Calu3 (cell line): ENCODE measurements at places on chromosomes 13 and 19.

- DNase-seq, result peak; percentile 10
Measured at GRCh38 chr13:44110091-44110621, 230.5 kb downstream of the LACC1 start.

- DNase-seq, result no peak
Measured at GRCh38 chr19:3518255-3518654, 12.1 kb downstream of the FZR1 start.

DNA sequence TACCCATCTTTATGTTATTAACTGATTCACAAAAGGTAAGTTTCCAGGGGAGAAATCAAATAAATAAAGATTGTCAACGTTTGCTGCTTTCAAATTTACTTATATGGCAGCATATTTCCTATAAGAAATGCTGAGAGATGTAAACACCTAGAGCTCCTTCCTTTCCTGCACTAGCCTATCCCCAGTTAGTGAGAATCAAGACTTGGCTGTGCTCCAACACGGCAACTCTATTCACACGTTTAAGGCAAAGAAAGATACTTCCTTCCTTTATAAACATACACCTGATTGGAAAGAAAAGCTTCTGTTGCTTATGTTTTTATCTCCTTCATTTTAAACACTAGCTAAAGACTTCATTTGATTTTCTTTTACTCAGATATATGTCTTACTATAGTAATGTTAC, 107.0 kb downstream of the PCDH9 start:
- DNase-seq, result no peak

DNA sequence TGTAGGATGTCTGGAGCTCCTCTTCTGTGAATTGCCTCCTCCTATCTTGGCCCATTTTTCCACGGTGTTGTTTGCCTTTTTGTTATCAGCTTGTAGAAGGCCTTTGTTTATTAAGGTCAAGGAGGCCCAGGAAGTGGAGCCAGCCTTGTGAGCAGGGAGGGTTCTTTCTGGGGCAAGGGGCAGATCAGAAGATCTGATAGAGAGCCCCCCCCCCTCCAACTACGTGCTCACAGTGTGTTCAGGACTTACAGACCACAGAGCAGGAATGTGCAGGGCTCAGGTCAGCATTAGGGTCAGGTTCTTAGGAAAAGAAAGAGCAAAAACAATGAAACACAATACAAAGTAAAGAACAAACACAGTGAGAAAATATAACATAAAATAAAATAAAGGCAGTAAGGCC, 59.4 kb downstream of the CCNE1 start:
- no peak for DNase-seq

DNA sequence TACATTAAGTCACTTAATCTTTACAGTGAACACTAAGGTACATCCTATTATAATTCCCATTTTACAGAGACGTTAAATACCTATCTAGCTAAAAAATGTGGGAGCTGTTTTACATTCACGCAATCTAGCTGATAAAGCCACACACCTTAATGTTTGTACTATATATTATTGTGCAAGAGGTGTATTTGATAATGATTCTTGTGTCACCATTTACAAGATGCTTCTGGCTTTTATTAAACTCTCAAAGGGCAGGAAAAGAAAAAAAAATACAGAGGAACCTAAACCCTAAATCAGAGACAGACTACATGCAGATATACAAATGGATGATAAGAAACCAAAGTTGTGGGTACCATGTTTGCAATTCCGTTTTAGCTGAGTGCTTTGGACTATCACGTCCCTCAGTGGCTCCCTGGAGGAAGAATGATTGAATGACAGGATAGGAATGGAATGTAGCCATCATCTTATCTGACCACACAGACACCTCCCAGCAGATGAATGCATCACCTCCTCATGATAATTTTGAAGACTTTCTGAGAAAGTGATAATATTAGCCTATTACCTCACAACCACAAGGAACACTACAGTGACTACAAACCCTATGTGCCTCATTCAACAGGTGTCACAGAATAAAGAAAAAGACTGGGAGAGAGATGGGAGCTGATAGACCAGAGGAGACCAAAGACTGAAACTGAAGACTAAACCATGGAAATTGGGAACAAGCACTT, 230.5 kb upstream of the SERP2 start:
- no peak for DNase-seq

- no peak for DNase-seq
Measured at GRCh38 chr13:32445461-32445860, 17.5 kb upstream of the N4BP2L1 start.

- no peak for DNase-seq
Measured at GRCh38 chr19:3404324-3405260, 38.2 kb downstream of the NFIC start.

- no peak for DNase-seq
Measured at GRCh38 chr13:112592647-112593046, 4.7 kb upstream of the TUBGCP3 start.

- DNase-seq, result no peak
Measured at GRCh38 chr13:72657379-72657778, 70.0 kb downstream of the MZT1 start.

GRCh38 chr19:45050036-45050435, 11.2 kb downstream of the CLASRP start:
- no peak for DNase-seq

DNA sequence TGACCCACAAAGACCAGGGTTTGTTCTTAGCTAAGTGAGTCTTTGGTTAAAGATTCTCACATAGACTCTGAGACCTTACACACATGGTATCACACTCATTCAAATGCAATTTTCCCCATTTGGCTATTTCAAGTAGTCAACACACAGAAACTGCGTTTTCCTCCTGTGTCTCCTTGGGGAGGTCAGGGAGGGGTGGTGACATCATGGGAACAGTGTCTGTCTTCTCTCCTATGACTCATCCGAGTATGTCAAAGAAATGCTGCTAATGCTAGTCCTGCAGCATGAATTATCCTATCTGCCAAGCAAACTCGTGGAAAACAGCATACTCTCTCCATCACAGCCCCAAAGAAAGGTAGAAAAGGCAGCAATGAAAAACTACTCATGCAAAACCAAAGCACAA, 100.2 kb downstream of the ENOX1 start:
- no peak for DNase-seq

DNA sequence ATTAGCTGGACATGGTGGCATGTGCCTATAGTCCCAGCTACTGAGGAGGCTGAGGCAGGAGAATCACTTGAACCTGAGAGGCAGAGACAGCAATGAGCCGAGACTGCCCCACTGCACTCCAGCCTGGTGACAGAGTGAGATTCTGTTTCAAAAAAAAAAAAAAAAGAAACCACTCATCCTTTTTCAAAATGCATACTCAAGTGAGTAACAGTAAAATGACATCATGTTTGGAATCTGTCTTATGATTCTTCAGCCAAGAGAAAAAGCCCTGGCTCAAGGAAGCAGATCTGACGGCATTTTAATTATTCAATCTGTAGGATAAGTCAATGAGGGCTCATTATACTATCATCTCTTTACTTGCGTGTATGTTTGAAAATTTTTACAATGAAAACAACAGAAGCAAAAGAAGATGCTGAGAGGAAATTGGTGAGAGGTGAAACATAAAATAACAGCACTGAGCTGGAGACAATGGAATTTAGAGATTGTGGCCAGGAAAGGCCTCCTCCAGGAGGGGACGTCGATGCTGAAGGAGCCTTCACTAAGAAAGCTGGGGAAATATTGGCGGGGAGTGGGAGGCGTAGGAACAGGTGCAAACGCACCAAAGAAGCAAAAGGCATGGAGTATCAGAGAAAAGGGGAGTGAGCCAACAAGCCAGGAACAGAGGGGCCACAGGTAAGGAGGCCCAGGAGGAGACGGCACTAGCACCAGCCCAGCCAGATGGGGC, 12.9 kb upstream of the CCNE1 start:
- no peak for DNase-seq
